ENCODE measurements at places on chromosomes 1 and 21.

- peak; percentile 39 for DNase-seq
Observed at GRCh38 chr1:231603598-231604275, 22.9 kb upstream of the DISC1 start.

DNA sequence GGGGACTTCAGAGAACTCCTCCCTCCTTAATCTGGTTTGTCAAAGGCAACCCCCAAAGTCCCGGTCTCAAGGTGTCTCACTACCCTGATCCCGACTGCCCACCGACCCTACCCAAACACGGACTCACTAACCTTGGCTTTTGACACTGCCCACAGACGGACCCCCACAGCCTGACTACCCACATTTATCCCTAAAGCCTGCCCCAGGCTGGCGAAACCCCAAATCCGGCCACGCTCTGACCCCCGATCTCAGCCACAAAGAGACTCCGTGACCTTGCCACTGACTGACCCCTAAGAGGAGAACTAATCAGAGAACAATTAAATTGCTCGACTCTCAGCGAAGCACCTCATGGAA lies 5.2 kb downstream of the ID3 start:
- no peak for DNase-seq

DNA sequence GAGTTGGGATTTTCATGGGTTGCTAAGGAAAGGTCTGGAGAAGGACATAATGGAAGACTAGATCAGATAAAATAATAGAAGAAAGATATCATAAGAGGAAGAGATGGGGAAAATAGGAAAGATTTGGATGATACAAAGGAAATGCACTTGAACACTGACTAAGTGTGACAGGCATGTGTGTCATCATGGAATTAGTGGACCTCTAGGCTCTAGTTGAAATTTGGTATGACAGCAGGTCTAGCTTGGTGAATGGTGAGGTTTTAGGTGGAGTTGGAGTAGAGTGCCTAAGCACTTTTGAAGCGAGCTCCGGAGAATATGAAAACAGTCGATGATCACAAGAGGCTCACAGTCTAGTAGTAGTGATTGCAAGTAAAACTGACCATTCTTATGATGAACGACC lies 73.0 kb upstream of the PTGS2 start:
- no peak for DNase-seq

DNA sequence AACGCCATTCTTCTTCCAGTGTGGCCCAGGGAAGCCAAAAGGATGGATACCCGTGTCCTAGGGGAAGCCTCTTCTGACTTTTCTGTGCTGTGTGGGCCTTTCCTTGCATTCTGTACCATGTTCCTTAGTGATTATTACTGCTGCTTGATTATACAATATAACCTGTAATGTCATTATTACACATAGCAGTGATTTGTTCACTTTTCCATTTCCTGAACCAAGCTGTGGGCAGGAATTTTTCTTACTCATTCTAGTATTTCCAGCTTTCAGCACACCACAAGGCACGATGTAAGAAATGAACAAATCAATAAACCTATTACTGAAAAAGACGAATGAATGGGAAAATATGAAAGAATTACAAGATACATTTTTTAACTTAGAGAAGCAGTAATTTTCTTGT lies 8.4 kb upstream of the USP33 start:
- DNase-seq, result no peak

GRCh38 chr1:119329541-119330461 lies 38.8 kb upstream of the HAO2 start:
- no peak for DNase-seq

Measured in stimulated activated CD4-positive, alpha-beta T cell treated with anti-CD3 and anti-CD28 coated beads, Interleukin-15, amount 100 ng/mL, for 24 hours (primary cell).